ENCODE measurements at places on chromosomes 4 and X.

- DNase-seq = no peak
Measured at GRCh38 chr4:122100508-122100907, 51.6 kb upstream of the BLTP1 start.

DNA sequence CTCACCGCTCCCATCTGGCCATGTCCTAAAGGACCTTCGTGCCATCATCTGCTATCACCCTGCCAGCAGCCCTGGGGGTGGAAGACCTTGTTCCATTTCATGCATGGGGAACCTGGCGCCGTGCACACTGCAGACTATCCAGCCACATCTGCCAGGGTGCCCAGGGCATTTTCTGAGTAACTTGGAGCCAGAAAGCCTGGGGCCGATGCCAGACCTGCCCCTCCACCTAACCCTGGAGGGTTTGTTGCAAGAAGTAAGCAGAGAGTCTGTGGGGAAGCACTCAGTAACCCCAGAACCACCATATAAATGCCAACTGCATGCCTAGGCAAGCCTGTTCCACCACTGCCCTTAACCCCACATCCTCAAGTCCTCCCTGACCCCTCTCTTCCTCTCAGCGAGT is 7.3 kb downstream of the HAUS7 start:
- no peak for DNase-seq

DNA sequence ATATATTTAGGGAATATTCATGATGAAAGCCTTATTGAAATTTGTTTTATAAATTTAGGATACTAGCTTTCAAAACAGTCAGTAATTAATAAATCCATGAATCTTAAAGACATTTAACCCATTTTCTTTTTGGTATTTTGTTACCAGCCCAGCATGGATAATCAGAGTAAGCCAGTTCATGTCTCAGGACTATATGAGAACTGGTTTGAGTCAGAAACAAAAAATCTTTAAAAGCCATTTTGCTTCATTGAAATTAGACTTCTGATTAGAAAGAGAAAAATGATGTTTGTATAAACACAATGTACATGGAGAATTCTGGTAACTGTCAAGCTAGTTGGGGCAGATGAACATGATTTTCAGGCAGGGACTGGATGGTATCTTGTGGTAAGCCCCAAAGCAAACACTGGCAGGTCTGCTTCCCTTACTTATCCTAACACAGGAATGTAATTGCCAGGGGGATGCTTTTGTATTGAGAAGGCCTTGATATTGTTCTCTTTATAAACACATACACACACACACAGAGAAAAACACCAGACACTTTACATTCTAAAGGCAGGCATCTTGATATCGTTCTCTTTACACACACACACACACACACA is 9.4 kb downstream of the ARHGAP10 start:
- no peak for DNase-seq

DNA sequence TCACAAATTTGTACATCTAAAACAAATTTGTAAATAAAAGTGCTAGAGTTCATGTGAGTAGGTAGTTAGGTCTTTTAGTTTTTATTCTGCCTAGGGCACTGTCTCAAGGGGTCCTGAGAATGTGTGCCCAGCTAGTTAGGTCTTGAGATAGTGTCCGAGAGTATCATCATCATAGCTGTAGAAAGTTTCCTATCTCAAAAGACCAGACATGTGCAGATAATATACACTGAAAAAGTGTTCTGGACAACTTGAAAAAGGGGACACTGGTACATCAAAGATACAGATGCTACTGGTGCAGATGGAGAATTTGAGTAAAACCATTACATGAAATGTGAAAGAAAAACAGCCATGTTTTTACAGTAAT is 1.8 kb upstream of the ZCCHC4 start:
- DNase-seq = no peak

GRCh38 chr4:134465417-134465816 is 263.8 kb upstream of the PABPC4L start:
- no peak for DNase-seq

- DNase-seq = no peak
Measured at GRCh38 chrX:111103246-111103645, 7.3 kb downstream of the PAK3 start.

DNA sequence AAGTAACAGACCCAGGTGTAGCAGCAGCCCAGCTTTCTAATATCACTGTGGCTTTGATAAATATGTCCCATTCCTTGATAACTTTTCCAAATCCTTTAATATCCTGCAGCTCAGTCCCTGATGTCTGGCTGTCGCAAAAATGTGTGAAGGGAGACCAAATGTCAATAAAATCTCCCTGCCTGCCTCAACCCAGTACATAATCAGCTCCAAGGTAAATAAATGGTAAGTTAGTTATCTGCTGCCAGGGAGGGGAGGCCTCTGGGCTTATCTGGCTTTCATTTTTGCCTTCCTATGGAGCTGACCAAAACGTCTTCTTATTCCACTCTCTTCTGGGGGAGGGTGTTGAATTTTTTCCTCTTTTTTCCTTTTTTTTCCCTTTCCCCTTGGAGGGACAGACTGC is 630.6 kb downstream of the MID1IP1 start:
- DNase-seq = no peak

DNA sequence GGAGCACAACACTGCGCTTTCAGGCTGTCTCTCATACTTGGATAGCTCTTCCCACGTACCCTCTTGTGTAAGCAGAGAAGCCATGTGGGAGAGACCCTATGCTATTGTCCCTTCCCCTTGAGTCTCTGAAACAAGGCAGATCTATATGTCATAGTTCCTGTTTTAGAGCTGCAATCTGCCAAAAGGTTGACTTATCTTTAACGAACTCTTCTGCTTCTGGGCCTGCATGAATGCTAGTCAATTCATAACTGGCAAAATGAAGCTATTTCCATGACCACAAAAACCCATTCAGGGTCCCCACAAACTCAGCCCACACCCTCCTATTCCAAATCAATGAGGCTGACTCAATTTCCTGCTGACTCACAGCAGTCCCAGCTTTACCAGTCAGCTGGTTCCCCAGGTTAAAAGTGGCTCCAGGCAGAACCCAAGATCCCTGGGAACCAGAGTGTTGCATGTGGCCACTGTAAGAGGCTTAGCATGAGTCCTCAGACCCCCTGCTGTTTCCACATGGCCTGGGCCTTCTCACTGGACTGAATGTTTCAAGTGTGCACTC is 25.3 kb upstream of the SOD3 start:
- no peak for DNase-seq

- no peak for DNase-seq
Measured at GRCh38 chrX:152202886-152203285, 64.5 kb upstream of the MAGEA10 start.

All from stimulated activated CD4-positive, alpha-beta T cell treated with anti-CD3 and anti-CD28 coated beads, TNF-alpha, amount 100 ng/mL, for 1 hour (primary cell).